ENCODE measurements at places on chromosomes 11 and 22.

- no peak for DNase-seq
Measured at GRCh38 chr11:34682825-34683224, 61.9 kb downstream of the EHF start.

DNA sequence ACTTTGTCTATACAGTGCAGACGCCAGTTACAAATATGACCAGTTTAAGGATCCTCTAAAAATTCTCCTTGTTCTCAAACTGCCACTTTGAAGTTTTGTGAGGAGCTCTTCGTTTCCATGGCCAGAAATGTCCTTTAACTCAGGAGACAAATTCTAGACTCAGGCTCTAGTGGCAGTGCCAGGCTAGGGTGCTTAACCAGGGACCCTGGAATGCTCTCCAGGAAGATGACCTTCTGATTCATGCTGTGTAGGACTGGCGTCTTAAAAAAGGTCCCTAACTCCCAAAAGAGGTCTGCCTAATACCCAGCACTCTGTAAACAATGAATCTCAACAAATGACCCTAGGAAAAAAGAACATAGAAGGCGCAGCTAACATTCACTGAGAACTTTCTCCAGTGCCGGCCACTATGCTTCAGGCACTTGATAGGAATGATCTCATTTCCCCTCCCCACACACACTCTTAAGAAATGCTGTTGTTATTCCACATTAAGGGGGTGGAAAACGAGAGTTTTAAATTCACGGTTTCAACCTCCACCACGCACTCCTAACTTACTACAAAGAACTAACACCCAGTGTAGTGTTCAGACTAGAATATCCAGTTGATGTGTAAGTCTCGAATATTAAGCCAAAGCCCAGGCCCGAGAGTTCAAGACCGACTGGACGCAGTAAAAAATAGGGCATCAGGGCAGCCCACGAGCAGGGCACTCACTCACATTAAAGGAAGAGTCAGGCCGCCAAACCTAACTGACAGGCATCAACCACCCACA is 747 bp downstream of the NXF1 start:
- no peak for DNase-seq

- DNase-seq: no peak
Measured at GRCh38 chr11:122963961-122964360, 17.7 kb downstream of the BSX start.

- DNase-seq: no peak
Measured at GRCh38 chr11:23359297-23359696, 499.0 kb upstream of the CCDC179 start.
